ENCODE measurements at places on chromosomes 4 and X.

- no peak for DNase-seq
Observed at GRCh38 chr4:142383354-142383753, 462.7 kb downstream of the INPP4B start.

- DNase-seq, result no peak
Observed at GRCh38 chr4:173909294-173909693, 374.2 kb downstream of the FBXO8 start.

DNA sequence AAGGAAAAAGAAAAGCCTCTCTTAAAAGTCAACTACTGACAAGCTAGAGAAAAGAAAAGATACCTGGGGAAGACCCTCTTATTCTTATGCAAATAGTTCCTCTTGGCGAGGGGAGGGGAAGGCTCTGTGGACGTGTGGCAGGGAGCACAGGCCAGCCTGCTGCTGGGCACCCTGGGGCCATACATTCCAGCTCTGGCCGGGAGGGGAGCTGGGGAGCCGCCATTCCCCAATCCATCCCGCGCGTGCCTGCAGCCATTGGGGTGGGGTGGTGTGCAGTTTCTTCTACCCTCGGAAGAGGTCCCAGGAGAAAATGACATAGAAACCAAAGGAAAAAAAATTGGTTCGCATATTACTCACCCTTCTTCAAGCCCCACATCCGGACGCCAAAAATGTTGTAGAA, 1496.4 kb downstream of the RPA4 start:
- DNase-seq, result no peak

DNA sequence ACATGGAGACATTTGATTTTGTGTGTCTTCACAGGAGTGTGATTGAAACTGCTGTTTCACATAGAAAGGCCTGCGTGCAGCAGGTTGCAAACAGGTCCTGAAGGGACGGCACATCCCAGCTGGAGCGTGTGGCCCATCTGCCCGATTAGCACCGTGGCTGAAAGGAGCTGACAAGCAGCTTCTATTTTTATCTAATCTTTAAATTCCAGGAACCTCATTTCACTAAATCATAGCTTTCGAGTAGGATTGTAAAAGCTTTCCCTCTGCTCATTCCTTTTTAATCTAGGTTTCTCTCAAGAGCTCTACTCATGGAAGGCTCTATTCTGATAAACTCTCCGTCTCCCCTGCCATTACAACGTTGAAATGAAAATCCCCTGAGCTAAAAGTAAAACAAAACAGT, 106.8 kb downstream of the FSTL5 start:
- no peak for DNase-seq

DNA sequence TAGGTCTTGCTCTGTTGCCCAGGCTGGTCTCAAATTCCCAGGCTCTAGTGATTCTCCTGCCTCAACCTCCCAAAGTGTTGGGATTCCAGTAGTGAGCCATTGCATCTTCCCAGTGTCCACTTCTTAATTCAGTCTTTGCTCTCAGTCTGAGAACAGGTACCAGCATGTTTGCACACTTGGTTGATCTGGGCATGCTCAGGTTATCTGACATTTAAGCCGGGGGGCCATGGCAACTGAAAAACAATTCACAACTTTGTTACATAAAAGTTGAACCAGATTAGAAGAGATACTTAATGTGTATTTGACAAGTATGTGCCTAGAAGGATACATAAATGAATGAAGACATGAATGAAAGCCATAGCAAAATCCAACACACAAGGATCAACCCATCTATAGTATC, 39.0 kb downstream of the FGFBP1 start:
- no peak for DNase-seq

- DNase-seq, result no peak
Observed at GRCh38 chr4:41504167-41504818, 33.7 kb upstream of the LIMCH1 start.

GRCh38 chr4:156705311-156705710, 266.3 kb downstream of the PDGFC start:
- no peak for DNase-seq

GRCh38 chr4:81796790-81797528, 325.3 kb upstream of the RASGEF1B start:
- no peak for DNase-seq

GRCh38 chrX:140762061-140762460, 52.5 kb downstream of the LINC00632 start:
- no peak for DNase-seq

DNA sequence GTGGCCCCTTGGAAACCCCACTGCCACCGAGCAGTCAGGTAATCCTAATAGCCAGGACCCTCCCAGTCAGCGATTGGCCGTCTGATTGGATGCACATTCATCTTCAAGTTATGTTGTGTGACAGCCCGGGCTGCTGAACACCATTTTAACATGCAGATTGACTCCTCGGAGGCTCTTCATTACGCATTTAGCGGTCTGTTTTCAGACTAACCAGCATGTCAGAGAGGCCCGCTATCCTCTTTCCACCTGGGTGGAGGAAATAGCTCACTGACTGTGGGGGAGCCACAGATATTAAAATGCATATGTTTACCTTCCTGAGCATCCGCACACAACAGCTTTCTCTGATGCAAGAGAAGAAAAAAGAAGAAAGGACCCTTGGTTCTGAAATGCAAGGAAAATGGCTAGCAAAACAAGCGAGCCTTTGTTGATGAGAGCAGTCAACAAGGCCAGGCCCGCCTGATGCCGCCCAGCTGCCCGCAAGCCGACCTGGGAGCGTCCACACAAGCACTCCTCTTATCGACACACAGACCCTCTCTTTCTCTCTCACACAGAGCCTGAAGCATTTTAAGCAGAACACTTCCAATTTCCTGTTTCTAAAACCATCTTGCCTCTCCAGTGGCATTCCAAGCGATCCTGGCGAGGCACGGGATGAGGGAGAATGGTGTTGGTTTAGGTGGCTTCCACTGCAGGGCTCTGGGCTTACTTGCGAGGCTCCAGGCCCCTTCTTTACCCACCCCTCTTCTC, 118.3 kb downstream of the MGST2 start:
- no peak for DNase-seq

DNA sequence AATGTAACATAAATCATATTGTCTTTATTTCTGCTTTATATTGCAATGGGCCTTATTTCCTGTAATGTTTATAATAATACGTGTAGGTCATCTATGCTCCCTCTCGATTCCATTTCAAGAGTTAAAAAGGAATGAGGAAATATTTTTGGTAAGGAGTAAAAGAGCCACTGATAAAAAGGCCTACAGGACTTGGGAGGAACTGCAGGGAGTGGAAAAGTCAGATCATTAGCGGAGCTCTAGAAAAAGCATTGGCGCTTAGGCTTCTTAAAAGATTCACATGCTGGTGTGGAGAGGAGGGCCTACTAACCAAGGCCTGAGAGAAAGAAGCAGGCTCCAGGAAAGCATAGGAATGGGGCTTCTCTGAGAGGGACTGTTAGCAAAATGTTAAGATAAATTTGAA, 82.9 kb upstream of the PNPLA4 start:
- no peak for DNase-seq

DNA sequence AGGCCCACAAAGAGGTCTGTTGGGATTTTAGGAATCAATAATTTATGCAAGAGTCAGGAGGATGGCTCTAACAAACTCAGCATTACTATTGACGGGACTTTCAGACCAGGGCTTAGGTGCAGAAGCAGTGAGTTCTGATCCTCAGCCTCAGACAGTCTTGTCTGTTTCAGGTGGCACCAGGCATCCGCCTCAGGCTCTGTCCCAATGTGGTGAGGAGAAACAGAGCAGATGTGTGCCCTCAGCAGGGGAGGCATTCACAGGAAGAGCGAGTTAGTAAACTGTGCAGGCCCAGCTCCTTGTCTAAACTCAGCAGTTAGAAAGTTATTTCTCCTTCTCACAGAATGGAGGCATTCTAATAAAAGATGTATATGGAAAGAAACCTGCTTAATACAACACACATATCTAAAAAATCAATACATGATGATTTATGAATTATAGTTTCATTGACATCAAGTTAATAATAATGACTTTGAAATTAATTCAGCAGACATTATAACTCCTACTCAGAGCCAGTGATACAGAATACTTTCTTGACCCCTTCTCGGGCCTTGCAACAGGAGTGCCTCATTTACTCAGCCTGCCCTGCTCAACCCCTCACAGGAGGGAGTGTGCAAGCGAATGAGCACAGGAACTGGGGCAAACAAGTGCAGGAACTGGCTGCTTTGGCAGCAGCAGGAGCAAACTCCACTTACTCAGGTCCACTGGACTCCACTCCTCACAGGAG, 202.8 kb upstream of the SMIM31 start:
- no peak for DNase-seq

GRCh38 chr4:111842336-111842735, 302.9 kb upstream of the FAM241A start:
- DNase-seq, result no peak
